ENCODE measurements at places on chromosomes 7 and 10.

DNA sequence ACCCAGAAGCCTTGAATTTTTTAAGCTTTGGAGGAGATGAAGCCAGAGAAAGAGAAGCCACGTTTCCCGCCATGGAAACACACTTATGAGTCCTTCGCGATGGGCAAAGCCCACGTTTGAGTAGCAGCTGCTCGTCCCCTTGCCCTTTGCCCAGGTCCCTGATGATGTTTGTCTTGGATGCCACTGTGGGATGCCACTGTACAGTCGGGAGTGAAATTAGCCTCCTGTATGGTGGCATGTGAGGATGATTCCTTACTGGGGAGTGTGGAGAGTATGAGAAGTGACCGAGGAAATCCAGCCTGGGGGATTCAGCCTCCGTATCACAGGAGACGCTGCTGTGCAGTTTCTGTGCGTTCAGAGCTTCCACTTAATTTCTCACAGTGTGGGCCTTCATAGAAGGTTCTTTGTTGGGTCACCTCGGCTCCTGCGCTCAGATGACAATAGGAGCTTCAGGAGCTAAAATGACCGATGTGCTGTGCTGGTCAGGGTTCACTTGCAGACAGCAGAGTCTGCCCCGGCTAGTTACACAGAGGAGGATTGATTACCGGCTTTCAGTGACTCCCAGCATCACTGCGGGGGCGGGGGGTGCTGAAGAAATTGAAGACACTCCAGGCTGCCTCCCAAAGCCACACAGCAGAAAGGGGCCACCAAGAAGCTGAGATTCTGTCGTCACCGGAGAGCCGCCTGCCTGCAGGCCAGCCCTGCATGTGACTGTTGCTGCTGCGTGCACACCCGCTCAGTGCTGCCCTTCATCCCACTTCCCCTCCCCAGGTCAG lies 122.1 kb upstream of the SFMBT2 start:
- DNase-seq = no peak

- no peak for DNase-seq
These were observed 17.8 kb upstream of the GPAM start for GRCh38 chr10:112201334-112201733.

GRCh38 chr7:92874567-92874966 lies 38.2 kb upstream of the CDK6 start:
- no peak for DNase-seq

DNA sequence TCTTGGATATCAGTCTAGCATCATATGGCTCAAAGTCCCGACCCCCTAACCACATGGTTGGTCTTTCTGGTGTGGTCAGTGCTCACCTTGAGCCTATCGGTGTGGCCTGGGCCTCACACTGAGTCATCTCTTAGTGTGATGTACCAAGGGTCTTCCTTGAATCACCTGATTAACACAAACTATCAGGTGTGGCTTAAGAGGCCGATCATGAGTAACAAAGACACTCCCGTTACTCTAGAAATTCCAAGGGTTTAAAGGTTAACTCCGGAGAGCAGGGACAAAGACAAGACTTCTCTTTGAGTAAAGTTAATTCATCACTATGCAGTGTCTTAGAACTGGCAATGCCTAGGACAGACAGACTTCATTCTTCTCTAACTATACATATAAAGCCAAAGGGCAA lies 52.3 kb upstream of the ARMC3 start:
- DNase-seq = peak; percentile 30

DNA sequence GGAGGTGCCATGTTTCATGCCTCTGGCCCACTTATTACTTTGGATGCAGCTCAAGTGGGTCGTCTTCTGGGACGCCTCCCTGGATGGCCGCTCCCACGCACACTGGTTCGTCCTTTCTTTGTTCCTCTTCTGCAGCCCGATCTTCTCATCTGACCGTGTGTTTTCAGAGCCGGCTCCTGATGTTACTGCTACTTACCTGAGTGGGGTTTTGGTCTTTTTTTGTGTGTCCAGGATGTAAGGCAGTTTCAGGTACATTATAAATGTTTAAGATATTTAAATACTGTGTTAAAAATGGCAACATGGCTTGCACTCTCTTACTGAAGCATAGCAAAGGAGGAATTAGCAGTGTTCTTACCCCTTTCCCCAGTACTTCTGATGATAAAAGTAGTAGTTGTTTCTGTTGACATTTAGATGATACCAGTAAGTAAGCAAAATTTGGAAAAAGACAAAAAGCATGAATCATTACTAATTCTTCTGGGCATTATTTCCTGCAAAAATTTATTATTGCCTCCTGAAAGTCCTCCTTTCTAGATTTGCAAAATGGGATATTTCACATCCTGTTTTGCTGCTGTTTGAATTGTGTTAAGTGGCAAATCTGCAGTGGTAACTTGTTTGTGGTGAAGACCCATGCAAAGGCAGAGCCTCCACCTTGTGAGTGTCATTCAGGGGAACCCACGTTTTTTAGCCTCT lies 59.4 kb downstream of the SHH start:
- no peak for DNase-seq

GRCh38 chr10:125190414-125190813 lies 30.1 kb upstream of the CTBP2 start:
- no peak for DNase-seq
